ENCODE measurements at places on chromosomes 1 and 21.

- DNase-seq: no peak
Measured at GRCh38 chr1:185785586-185785985, 51.4 kb downstream of the HMCN1 start.

DNA sequence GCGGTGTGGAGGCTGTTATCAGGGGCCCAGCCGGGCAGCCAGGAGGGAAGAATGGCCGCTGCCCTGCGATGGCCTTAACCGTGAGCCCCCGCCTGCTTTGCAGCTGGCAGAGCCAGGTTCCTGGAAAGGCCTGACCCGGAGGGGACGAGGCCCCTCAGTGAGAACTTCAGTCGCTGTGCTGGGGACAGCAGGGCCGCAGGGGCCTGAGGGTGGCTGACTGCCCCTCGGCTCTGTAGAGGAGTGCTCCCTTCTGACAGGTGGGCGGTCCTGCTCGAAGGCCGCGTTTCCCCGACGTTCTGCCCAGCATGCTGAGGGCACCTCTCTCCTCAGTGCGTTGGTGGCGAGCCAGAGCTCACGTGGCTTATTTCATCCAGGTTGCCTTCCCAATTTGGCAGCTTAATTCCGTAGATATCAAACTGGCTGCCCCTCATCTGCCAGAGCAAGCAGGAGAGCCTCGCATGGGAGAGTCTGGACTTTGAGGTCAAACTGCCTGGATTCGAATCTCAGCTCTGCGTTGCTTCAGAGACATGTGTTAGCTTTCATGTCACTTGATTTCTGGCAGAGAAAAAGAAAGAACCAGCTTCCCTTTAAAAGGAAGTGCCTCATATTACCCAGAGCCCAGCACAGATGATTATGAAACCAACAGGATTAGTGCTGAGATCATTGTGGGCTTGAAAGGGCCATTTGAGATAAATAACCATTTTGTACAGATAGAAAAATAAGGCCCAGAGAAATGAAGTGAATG is 239.8 kb downstream of the SDCCAG8 start:
- DNase-seq: no peak

DNA sequence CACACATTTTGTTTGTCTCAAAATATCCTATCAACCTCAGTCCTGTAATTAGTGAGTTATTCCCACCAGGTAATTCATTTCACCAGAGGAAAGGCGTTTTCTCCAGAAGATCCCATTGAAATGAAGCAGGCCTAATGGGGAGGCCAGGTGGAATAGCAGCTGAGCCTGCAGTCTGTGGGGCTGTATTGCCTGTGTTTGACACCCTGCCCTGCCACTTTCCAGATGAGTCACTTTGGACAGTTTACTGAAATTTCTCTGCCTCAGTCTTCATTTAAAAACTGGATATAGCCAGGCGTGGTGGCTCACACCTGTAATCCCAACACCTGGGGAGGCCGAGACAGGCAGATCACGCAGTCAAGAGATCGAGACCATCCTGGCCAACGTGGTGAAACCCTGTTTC is 78.1 kb upstream of the PPP2R5A start:
- no peak for DNase-seq

DNA sequence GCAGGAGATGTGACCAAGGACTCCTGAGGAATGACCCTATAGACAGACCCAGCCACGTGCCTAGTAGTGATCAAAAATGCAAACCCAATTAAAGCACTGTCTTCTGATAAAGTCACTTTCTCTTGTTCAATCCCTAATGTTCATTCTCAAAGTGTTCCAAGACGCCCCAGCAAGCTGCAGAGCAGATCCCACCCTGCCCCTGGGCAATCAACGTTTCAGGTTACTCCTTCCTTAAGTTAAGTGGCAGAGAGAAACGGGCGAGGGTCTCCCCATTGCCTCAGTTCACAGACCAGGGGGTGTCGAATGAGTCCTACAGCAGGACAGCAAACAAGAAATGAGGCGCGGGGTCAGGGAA is 699 bp upstream of the RGS2 start:
- DNase-seq: no peak

DNA sequence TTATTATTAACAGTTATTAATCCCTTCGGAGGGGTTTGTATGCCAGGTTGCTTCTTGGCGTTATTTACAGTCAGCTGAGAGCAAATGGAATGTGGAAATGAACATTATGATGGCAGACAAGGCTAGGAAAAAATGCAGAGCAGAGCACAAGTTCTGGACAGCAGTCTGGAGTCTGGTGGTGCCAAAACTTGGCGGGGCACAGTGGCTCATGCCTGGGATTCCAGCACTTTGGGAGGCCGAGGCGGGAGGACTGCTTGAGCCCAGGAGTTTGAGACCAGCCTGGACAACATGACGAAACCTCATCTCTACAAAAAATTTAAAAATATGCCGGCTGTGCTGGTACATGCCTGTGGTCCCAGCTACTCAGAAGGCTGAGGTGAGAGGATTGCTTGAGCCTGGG is 67.6 kb downstream of the CDC7 start:
- DNase-seq: no peak

GRCh38 chr21:44742418-44743153 is 31.2 kb upstream of the TSPEAR start:
- DNase-seq: no peak

GRCh38 chr21:42665026-42665425 is 11.6 kb downstream of the PDE9A start:
- DNase-seq: no peak

GRCh38 chr1:43991476-43992231 is at the start of gene CCDC24:
TSS of gene CCDC24 (plus strand) at chr1:43991599. CDS start at chr1:43991879, 280 bp downstream.
- peak; percentile 50 for DNase-seq

- no peak for DNase-seq
Measured at GRCh38 chr21:35517865-35518264, 468.8 kb upstream of the RUNX1 start.

DNA sequence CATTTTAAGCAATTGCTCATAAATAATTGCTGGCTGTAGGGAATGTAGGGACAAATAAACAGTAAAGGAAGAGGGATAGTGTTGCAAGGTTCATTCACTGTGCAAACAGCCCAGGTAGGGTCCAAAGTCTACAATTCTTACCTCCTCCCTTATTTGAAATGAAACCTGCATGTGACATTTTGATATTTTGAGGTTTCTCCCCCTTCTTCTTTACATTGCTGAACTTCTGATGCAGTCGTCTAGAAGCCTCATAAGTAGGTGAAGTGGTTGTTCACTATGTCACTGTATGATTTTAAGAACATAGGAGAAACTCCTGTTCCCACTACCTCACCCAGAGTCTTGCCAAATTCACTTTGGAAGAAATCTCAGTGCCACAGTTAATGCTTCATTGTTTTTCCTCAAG is 16.1 kb downstream of the F5 start:
- DNase-seq: no peak

GRCh38 chr1:1324084-1324523 is 356 bp downstream of the INTS11 start:
- no peak for DNase-seq

DNA sequence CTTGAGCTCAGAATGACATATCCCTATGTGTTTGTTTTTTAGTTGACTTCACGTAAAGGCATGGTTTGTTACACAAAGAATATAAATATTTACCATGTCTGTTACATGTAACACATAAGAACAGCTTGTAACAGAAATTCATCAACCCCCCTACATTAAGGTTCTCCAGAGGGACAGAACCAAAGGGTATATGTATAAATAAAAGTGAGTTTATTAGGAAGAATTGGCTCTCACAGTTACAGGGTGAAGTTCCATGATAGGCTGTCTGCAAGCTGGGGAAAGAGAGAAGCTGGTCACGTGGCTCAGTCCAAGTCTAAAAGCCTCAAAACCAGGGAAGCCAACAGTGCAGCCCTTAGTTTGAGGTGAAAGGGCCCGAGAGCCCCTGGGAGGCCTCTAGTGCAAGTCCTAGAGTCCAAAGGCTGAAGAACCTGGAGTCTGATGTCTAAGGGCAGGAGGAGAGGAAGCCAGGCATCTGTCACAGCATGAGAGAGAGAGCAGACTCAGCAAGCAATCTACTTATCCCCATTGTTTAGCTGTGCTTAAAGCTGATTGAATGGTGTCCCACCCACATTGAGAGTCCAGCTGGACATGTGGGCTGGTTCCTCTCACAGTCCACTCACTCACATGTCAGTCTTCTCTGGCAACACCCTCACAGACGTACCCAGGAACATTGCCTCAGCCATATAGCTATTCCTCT is 15.8 kb downstream of the THRAP3 start:
- no peak for DNase-seq

GRCh38 chr21:42619166-42619565 is 34.3 kb upstream of the PDE9A start:
- DNase-seq: no peak

- DNase-seq: no peak
Measured at GRCh38 chr1:99768104-99768503, 1.7 kb upstream of the FRRS1 start.

- DNase-seq: no peak
Measured at GRCh38 chr1:60483509-60483908, 409.9 kb upstream of the C1orf87 start.

DNA sequence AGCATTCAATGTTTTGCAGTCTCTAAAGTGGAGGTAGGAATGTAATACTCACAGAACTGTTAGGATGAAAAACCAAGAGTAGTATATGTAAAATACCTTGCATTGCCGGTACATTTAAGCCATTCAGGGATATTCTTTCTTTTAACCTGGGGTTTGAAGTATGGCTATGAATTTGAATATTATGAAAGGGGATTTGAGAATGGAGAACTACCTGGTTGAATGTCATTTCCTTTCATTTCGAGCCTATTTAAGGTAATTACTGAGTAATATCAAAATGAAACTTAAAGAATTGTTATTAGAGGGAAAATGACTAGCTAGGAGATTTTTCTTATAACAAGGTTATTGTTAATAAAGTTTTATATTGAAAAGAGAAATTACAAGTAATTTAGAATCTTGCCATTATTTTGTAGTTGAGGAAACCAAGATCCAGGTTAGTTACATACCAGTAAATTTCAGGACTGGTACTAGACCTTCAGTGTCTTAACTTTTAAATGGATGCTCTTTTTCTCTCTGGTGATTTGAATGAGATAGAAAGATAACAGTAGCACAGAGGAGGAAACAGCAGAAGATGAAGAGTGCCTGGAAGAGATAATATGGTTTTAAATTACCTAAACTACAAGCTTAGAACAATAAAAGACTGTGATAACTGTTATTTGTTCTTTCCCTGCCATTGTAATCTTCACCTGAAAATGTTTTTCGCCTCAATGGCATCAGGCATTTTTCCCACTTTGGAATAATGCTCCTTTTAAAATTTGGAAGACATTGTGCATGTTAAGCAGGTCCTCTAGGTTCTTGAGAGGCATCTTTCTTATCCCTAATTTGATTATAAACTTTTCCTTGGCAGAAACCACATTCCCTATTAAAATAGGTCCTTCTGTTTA is 103.2 kb downstream of the PKN2 start:
- DNase-seq: no peak

GRCh38 chr1:245370175-245370825 is 215.5 kb downstream of the KIF26B start:
- no peak for DNase-seq

- no peak for DNase-seq
Measured at GRCh38 chr1:2055911-2056575, 5.8 kb downstream of the PRKCZ start.
